ENCODE measurements at places on chromosomes 3 and 15.
A peak's percentile ranks its signal among the peaks of the same experiment; 100 is the strongest.

GRCh38 chr3:9422712-9423424, 25.5 kb downstream of the SETD5 start:
- peak; percentile 90 for DNase-seq

- DNase-seq = no peak
These were observed 571.9 kb upstream of the CBLB start for GRCh38 chr3:106440672-106441071.

GRCh38 chr15:63860555-63860954, 26.8 kb upstream of the HERC1 start:
- DNase-seq = no peak

DNA sequence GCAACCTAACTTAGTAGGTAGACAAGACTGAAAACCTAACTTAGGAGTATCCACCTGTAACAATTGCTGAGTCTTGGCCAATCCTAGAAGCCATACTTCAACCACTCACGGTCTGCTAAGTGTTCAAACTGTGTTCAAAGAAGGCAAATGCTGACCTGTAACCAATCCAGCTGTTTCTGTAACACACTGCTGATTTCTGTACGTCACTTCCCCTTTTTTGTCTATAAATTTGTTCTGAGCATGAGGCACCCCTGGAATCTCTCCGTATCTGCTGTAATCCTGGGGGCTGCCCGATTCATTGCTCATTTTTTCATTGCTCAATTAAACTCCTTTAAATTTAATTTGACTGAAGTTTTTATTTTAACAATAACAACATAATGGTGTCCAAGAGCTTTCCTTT, 451.4 kb upstream of the ATP10A start:
- DNase-seq = no peak

DNA sequence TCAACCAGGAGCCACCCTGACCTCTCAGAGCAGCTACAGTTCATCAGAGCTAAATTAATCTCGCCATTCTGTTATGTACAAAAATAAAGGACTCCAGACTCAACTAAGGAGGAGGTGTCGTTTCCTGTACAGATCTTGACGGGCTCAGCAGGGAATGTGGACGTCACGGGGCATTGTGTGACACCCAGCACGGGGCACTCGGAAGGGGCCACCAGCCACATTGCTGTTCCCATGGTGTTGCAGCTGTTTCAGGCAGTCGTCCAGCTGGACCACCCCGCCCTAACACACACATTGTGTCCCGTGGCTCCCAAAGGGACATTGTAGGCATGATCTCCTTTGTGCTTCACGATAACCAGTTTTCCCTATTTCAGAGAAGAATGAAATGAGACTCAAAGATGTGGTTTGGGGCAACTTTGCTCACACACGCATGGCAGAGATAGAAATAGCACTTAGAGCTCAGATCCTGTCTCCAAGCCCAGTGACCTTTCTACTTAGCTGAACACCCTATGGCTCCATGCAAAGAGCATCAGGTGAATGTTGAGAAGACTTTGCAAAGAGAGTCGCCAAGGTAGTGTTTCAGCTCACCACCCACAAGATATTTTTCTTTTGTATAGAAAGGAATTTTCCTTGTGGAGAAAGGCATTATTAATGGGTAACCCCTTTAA, 5.5 kb downstream of the SSUH2 start:
- no peak for DNase-seq

DNA sequence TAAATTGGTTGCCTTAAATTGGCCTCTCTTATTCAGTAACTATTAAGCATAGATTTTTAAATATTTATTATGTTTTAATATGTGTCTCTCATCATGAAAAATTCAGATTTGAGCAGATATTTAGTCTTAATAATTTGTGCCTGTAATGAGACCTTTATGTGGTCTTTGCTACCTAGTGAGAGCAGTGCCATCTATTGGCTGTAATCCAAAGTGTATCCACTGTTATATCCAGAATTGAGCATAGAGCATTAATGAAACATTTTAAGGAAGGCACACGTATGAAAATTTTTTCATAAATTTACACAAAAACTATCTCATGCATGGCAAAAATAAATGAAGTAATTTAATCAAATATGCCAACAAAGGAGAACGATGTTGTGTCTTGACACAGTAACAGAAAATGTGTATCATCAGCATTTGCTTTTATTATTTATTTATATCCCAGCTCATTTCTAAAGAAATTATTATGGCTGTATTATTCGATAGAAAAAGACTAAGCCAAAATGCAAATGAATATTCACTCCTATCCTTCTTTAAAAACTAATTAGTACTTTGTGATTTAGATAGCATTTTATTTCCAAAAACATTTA, 203.5 kb downstream of the RSRC1 start:
- DNase-seq = no peak

GRCh38 chr3:112685420-112685819, 44.5 kb upstream of the CCDC80 start:
- no peak for DNase-seq

GRCh38 chr3:69770219-69770618, 31.0 kb downstream of the MITF start:
- no peak for DNase-seq

- DNase-seq = peak; percentile 87
These were observed at the start of gene RASL12 for GRCh38 chr15:65067645-65068402. Gene RASL12, minus strand, starts transcription at chr15:65067991. Its CDS starts 156 bp downstream, at chr15:65067835.

DNA sequence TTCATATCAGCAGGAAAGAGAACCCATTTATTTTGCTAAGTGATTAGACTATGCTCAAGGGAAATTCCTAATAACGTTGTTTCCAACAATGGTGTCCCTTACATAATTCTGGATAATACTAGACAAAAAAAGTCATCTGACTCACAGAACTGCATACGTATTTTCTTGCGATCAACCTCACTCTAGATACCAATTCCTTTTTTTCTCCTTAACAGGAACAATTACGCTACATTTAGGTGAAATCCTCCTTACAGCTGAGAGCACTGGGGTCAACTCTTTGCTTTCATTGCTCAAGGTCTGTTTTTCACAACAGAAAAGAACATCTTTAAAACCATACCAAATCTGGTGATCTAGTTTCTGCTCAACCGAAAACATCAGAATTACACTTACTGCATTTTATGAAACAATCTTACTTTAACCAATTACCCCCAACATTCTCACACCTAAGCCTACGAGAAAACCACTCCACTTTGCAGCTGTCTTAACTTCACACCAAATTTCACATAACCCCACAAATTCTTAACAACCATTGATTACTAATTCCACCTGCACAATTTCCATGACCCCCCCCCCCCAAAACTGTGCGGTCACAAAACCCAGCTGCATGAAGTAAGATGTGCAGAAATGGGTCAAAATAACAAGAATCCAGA, 61.2 kb upstream of the ICE2 start:
- no peak for DNase-seq

DNA sequence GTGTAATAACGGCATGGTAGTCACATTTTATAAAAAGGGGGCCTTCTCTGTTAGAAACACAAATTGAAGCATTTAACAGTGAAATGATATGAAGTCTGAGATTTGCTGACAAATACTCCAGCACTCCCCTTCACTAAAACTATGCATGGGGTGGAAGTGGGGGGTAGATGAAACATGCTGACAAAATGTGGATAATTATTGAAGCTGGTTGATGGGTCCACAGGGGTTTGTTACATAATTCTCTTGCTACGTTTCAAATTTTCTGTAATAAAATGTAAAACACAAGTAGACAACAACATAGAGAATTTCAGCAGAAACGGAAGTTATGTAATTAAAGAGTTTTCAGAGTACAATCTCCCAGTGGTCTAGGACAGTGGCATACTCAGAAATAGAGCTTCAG, 37.0 kb downstream of the MCF2L2 start:
- DNase-seq = no peak

DNA sequence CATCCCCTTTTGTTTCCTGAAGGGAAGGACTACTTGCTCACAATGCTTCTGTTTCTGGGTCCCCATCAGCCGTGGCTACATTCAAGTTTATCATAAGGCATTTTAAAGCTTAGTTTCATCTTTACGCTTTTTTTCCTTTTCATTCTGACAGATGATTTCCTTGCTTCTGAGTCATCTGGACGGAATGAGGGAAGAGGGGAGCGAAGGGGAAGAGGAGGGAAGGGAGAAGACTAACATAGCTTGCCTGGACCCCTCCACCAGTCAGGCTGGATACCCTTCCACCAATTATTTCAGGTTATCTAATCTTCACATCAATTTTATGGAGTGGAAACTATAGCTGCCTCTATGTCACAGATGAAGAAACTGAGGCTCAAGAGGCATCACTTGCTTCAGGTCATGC, 27.6 kb downstream of the FAM3D start:
- no peak for DNase-seq

DNA sequence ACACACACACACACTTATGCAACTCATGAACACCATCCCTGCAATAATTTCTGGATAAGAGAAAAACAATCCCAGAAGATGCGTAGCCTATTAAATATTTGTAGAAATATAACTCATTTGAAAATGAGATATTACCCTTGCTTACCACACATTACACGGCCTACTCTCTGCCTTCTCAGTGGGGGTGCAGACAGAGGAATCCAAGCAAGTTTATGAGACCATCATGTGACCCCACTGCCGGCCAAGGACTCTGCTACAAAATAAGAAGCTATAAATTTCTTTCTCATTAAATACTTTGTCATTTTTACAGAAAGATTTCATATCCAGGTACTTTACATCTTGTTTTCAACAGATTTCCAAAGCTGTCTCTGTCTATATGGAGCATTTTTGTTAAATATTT, 286.3 kb downstream of the ZNF385D start:
- DNase-seq = no peak

DNA sequence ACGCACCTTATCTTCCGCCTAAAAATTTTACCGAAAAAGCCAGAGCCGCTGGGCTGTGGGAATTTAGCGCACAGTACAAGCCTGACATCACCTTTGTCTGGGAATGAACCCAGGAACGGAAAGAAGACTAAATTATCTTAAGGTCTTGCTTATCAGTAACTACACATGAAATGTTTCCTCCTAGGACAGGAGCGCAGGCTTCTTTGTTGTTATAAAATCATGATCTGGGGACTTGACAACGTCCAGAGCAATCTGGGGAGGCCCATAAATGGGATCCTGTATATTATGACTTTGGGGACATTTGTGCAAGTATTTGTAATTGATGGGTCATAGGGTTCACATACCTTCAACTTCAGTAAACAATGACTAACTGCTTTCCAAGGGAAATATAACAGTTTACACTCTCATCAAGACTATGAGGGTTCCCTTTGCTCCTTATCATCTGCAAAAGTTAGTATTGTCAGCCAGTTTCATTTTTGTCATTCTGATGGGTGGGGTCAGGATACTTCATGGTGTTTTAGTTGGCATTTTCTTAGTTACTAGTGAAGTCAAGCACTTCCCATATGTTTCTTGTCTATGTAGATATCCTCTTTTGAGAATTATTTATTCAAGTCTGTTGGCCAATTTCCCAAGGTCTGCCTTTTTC, 213.9 kb upstream of the PFN2 start:
- no peak for DNase-seq

- DNase-seq = no peak
These were observed at the start of gene OXTR for GRCh38 chr3:8769088-8769822. Gene OXTR, minus strand, starts transcription at chr3:8769613. Its CDS starts 1,426 bp downstream, at chr3:8768187.

DNA sequence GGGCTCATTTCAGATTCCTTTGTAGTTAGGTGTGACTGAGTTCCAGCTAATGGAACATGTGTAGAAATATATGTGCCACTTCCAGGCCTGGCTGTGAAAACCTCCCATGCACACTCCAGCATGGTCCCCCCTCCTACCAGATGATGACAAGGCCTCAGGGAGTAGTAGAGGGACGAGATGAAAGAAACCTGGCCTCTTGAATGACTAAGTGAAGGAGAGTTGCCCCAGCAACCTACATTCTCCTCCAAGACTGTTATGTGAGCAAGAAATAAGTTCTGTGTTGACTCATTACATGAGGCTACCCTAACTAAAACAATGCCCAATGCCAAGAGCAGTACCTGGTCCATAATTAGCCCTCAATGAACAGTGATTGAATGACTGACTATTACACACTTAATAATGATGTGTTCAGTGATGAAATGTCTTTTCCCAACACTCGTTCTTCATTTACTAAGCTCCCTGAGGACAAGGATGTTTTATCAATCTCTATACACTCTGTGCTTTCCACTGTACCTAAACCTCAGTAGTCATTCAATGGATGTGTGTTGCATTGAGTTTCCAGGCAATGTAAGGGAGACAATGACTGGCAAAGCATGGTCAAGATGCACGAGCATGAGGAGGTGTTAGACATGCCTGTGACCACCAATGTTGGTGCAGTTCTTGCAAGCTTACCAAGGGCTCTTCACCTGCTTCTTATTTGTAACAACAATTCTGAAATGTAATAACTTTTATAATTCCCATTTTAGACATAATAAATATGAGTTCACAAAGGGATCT, 62.0 kb upstream of the BCL6 start:
- no peak for DNase-seq

- DNase-seq = no peak
These were observed 19.1 kb upstream of the EIF1B start for GRCh38 chr3:40290396-40290795.

GRCh38 chr3:109178708-109179107, 42.2 kb downstream of the C3orf85 start:
- no peak for DNase-seq

GRCh38 chr15:79041601-79042168, 48.9 kb downstream of the RASGRF1 start:
- DNase-seq = no peak

- no peak for DNase-seq
These were observed 7.7 kb downstream of the MAP6D1 start for GRCh38 chr3:183817639-183818038.

DNA sequence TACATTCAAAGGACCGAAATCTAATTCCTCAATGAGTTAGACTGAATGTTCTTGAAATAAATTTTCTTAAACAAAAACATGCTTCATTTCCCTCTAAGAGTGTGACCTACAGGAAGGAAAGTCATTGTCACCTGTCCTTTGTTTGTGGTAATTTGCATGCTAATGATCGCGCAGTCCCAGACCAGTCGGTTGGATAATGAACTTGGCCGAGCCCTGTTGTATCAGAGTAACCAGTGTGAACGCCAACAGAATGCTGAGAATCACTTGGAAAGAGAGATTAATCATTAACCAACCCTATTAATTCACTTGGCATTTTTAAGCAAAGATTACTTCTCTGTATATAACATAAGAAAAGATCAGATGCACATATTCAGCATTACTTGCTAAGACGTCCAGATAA, 8.1 kb upstream of the ARNT2 start:
- no peak for DNase-seq

- peak; percentile 31 for DNase-seq
These were observed 637.2 kb downstream of the NTRK3 start for GRCh38 chr15:87619161-87619960.

- DNase-seq = no peak
These were observed 41.0 kb upstream of the PRICKLE2 start for GRCh38 chr3:64266065-64266931.

DNA sequence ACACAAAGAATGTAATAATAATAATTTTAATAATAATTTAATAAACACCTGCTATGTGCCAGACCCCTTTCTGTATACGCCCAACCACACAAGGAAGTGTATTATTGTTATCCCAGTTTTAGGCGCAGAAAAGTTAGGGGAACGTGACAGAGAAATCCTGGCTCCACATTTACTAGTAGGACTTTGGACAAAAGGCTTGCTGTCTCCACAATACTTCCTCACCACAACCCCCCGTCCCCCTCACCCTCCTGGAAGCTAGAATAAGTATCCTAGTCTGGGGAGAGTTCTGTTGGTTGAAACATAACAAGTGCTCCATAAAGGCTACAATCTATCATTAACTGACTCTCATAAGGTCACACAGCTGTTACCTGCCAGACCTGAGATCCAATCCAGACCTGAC, 488 bp upstream of the IL17RD start:
- DNase-seq = no peak

- DNase-seq = no peak
These were observed 7.2 kb downstream of the KLHL6 start for GRCh38 chr3:183548262-183548769.

Measured in tibial artery (tissue), 4 donors.